Mesothelial cell of epicardium (in vitro differentiated cells): ENCODE measurements at places on chromosomes 3 and 15.

- no peak for DNase-seq
Measured at GRCh38 chr3:16940769-16941700, 56.3 kb downstream of the PLCL2 start.

DNA sequence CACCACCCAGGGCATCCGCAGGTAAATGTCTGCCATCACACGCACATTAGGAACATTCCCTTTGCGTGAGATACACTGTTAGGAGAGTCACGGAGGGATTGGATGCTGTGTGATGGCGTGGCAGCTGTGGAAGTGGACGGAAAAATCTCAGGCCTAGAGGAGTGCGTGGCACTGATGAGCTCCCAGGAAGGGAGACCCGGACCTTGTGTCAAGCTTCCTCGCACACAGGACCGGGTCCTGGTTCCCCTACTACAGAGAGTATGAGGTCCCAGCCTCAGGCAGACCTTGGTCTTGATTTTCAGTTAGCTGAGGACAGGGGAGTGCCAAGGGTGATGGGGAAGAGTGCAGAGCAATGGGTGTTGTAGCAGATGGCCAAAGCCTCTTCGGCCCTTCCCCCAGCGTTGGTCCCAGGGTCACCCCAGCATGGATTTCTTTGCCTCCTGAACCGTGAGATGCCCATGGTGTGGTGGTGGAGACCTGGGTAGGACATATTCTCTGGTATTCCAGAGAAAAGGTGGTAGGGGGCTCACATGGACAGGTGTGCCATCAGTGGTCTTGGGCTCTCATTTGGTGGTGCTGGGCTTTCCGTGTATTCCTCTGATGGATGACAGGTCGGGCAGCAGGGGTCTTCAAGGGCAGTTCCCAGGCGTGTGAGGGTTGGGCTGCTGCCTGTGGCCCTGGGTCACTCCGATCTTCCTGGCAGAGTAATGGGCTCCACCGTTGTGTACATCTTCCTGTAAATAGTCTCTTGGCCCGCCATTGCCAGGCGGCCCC is 105.1 kb downstream of the SNRPN start:
- peak; percentile 20 for DNase-seq

DNA sequence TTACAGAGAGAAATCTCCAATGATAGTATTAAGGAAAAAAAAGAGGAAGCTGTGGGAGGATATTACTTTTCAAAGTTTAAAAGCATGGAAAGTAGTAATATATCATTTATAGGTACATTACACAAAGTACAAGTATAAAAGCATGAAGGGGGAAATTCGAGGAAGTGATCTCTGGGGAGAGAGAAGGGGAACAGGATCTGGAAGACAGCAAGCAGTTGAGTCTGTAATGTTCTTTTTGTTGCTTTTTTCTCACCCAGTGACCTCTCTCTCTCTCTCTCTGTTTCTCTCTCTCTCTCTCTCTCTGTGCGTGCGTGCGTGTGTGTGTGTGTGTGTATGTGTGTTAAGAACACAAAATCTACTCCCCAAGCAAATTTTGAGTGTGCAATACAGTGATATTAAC is 10.2 kb downstream of the C3orf20 start:
- DNase-seq: no peak

- no peak for DNase-seq
Measured at GRCh38 chr3:178901204-178901603, 170.4 kb downstream of the ZMAT3 start.

DNA sequence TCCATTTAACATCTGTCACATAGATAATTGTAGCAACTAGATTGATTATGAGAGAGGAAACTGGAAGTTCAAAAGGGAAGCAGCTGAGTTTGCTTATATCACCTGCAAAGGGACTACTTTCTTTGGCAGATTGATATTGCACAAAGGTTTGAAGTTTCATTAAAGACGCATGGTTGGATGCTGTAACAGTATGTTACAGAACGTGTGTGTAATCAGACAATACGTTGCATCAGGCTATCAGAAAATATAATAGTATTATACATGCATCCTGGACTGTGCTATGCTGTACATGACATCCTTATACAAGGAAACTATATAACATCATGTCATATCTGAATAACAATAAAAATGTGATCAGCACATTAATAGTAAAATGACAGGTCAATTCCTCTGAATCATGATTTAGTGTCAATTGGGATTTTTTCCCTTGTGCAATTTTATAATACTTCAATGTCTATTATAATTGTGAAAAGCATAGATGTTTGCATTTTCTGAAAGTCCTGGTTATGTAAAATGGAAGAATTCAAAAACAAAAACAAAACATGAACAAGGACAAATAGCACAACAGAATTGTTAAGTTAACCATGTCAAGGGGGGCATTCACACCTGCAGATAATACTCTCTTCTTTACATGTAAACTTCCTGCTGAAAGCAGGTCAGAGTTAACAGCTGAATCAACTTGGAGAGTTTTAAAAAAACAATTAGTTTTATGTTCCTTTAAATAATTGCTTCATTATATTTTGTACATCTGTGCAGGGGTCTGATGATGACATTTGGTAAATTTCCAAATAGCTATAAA is 283.2 kb upstream of the KCNH8 start:
- no peak for DNase-seq
